ENCODE measurements at places on chromosomes 4 and X. TPM values are rescaled to one million over a fixed set of nuclear protein-coding genes. Genes with fewer than 3 reads are reported as not detected.

SSX4B gene
- not detected for total RNA-seq

CCDC120 gene
- total RNA-seq, result 1.2 TPM

DKK2 gene
- not detected for total RNA-seq

ZGRF1 gene
- 7.1 TPM for total RNA-seq

TLR8 gene
- total RNA-seq, result under 0.01 TPM

ADGRG2 gene
- under 0.01 TPM for total RNA-seq

RTL9 gene
- 0.72 TPM for total RNA-seq

SLC9B1 gene
- 0.29 TPM for total RNA-seq

- DNase-seq, result no peak
These were observed 3.5 kb downstream of the MND1 start for GRCh38 chr4:153348006-153348405.

DNA sequence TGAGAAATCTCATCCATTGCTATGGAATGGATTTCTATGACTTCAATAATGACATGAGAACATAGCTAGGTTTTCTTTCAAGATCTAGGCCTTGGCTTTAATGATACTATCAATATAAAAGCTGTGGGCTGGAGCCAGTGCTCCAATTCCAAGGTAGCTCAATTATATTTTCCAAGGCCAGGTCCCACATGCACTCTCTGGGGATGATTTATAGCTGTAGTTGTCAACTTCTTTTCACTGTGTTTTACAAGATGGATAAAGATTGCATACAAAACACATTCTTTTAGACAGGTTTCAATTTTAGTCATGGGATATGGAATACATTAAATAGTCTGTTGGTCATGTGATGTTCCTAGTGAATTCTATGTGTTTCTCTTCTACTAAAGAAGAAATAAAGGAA lies 156.7 kb downstream of the DCAF12L1 start:
- no peak for DNase-seq

DNA sequence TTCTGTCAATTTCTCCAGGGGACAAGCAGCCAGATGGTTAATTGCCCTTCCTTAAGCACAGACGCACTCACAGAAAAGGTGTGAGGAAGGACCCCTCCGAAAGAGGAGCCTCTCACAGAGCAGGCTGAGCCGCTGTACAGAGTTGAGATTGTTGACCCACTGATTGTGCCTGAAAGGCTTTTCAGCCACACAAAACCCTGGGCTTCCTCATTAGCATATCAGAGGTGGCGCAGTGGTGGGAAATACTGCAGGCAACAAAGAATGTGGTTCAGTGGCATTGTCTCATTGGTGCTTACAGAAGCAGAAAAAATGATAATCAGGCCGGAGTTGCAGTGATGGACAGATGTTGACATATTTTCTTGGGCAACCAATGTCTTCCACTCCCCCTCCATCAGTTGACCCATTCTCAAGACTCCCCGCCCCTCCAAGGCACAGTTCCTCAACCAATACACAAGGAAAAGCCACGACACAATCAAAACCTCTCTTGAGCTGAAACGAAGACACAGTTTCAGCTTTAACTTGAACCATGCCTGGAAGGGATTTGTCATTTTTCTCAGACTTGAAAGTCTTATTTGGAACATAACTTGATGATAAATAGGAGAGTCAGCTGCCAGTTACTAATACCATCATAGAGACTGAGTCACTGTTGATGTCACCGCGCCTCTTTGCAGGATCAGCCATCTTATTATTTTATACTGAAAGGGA lies 53.1 kb downstream of the ATXN3L start:
- DNase-seq, result no peak

- DNase-seq, result no peak
These were observed 396.6 kb downstream of the MAPK10 start for GRCh38 chr4:85963231-85963630.

DNA sequence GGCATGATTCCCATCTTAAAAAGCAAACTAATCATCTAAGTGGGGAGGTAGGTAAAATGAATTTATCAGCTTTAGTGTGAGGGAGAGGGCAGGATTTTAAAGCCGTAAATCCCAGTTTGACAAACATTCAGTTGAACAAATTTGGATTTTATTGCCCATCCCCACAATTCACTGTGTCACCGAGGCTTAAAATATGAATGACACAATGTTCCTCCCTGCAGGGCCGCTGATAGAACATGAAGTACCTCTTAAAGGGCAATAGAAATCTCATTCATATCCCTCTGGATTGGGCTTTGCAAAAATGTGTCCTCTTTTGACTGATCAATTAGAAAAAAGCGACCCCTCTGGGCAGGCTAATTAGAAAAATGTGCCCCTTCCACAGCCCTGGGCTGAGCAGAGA lies 45.5 kb upstream of the SMAD1 start:
- no peak for DNase-seq

- DNase-seq, result peak; percentile 26
These were observed 46.1 kb upstream of the GPR78 start for GRCh38 chr4:8534129-8534528.

DNA sequence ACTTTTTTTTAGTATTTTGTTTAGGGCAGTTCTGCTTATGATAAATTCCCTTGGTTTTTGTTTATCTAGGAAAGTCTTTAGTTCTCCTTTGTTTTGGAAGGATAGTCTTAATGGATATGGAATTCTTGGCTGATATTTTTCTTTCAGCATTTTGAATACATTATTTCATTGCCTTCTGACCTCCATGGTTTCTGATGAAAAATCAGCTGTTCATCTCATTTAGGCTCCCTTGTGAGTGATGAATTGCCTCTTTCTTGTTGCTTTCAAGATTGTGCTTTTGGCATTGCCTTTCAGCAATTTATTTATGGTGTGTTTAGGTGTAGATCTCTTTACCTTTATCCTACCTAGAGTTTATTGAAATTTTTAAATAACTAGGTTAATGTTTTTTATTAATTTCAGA lies 41.5 kb upstream of the LCORL start:
- DNase-seq, result no peak

- no peak for DNase-seq
These were observed 40.1 kb upstream of the HELT start for GRCh38 chr4:184978211-184978610.

DNA sequence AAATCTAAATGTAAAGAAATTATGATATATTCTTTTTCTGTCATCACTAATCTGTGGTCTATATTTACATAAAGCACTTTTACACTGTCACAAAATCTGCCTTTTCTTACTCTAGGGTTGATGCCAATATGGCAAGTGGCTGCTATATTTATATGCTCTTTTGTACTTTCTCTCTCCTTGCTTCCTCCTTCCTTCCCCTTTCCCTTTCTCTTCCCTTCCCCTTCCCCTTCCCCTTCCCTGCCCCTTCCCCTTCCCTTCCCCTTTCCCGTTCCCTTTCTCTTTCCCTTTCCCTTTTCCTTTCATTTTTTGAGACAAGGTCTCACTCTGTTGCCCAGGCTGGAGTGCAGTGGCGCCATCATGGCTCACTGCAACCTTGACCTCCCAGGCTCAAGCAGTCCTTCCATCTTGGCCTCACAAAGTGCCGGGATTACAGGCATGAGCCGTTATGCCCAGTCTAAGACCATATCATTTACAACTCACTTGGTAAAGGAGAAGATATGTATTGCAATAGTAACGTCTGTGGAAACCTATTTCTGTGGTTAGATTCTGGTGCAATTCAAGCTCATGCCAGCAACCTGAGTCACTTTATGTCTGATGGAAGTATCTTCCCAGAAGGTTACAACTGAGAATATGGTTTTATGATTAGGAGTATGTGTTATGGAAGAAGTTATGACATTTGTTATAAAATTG lies 13.9 kb upstream of the PLAC8 start:
- DNase-seq, result peak; percentile 82

- DNase-seq, result no peak
These were observed 83.5 kb downstream of the C4orf51 start for GRCh38 chr4:145763399-145763798.

GRCh38 chr4:110671679-110672078 lies 48.8 kb upstream of the PITX2 start:
- DNase-seq, result no peak

GRCh38 chrX:140744085-140744484 lies 34.5 kb downstream of the LINC00632 start:
- no peak for DNase-seq

DNA sequence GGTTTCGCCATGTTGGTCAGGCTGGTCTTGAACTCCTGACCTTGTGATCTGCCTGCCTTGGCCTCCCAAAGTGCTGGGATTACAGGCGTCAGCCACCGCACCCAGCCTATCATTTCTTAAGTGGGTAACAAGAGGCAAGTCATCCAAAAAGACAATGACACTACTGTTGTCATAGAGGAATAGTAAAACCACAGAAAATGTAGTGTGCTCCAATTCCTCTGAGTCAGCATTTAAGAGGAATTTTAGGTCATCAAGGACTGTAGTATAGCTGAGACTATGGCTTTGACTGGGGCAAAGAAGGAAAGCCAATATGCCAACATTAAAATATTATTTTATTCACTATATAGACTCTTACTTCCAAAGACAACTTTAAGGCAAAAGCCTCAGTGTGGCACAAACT lies 48.4 kb downstream of the ATP8A1 start:
- no peak for DNase-seq

DNA sequence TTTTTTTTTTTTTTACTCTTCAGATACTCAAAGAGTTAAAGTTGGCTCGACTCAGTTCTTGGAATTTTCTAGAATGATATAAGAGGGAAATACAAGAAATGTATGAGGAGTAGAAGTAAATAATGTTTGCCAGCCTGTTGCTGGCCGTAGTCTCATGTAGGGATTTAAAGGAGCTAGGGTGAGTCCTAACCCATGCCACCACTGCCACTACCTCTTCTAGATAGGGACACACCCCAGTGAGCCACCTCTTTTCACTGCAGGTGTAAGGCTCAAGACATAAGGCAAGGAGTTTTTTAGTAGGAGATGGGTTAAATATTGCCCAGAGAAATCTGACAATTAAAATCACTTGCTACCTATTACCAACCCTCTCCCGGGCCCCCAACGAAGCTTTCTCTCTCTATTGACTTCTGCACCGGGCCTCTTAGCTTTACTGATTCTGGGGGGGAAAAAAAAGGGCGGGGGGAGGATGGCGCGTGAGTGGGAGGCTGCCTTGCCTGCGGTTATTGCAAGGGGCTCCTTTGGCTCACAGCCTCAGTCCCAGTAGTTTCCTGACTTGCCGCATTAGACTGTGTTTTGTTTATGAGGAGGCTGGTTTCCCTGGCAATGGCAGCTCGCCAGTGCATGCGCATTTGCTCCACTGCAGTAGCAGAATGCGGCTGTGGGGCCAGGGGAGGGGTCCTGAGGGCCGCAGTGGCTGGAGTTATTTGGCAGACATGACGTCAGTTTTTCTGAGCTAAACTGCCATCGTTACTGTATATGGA lies 3.0 kb downstream of the LINC00632 start:
- no peak for DNase-seq

GRCh38 chrX:135429429-135429828 lies 7.7 kb downstream of the SMIM10L2A start:
- DNase-seq, result no peak

DNA sequence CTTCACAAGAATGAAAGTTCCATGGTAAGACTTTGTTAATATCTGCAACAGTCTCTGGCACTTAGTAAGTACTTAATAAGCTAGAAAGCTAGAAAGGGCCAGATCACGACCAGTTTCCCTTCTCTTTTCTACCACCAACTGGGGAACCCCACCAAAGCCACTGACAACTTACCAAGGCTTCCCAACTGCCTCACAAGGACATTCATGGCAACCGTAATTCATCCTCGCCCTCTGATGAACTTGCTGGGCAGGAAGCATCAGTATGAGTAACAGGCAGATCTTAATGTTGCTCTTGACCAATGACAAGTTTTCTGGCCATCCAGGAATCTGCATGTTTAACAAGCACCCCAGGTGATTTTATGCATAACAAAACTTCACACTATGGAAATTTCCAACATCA lies 23.2 kb upstream of the ZCCHC13 start:
- no peak for DNase-seq

DNA sequence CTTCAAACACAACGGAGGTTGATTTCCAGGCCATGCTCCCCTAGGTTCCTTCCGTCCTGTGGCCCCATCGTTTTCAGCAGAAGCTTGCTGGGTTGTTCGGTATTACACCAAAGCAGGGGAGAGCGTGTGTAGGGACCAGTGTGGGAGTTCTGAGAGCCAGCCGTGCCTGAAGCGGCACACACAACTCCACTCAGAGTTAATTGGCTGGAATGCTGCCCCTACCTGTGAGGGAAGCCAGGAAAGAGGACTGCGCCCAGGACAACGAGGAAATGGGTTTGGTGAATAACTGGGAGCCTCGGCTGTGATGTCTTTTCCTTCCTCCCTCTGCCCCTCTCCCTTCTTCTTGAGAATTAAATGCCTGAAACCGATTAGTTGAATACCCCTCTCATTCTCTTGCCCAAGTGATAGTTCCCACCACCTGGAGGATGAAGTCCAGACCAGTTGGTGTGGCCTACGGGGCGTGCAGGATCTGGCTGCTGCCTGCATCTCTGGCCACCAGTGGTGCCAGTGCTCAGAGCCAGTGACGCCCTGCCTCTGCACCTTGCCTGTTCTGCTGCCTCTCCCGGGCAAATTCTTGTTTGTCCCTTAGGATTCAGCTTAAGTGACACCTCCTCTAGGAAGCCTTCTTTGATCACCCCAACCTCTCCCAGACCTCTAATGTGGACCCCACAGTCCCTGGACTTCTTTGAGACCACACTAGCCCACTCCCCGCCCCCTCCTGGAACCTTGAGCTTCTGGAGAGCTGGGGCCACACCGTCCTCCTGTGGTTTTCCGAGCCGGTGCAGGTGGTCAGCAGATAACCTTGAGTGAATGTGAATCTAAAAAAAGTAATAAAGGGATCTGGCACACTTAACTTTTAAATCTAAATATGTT lies 33.6 kb downstream of the TBC1D14 start:
- peak; percentile 73 for DNase-seq

GRCh38 chr4:99156992-99157391 lies 12.9 kb upstream of the ADH4 start:
- DNase-seq, result no peak

DNA sequence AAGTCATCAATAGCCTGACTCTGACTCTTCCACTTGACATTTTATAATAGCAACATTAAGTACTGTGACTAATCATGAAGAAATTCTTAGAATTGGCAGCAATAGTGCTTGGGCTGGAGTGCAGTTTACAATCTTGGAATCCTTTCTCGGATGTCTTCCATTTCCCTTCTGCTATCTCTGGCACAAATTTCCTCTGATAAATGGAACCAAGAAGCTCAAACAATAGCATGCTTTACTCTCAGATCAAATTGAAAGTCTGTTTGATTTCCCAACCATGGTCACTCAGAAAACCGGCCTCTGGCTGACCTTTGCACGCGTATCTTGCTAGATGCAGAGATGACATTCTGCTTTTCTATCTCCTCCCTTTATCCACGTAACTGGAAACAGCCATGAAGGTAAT lies 99.0 kb upstream of the SPANXC start:
- peak; percentile 54 for DNase-seq

DNA sequence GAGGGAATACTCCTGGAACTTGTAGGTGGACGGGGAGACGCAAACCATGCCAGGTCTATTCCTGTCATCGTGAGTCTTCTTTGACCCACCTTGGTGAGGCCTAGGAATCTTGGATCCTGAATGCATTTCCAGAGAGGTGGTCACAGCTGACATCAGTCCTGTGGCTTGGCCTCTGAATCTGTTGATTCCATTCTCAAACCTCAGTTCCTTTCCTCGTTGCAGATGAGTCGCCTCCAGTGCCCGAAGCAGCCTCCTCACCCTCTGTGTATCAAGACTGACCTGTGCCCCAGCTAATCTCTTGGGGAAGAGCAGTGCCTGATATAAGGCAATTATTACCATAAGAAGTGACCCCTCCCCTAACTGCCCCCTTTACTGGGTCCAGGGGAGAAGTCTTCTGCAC lies 118.1 kb downstream of the SMIM20 start:
- peak; percentile 86 for DNase-seq

GRCh38 chr4:115272594-115272993 lies 159.2 kb upstream of the NDST4 start:
- DNase-seq, result no peak

Measured in osteoblast (primary cell).